Activated CD4-positive, alpha-beta T cell treated with anti-CD3 and anti-CD28 coated beads, Interleukin-2, amount 10 ng/mL, durations not matched to agents 7 days and 5 days (primary cell): ENCODE measurements at places on chromosomes 4 and X.

GRCh38 chr4:77286906-77287305 is 129.9 kb downstream of the CCNG2 start:
- DNase-seq = no peak

DNA sequence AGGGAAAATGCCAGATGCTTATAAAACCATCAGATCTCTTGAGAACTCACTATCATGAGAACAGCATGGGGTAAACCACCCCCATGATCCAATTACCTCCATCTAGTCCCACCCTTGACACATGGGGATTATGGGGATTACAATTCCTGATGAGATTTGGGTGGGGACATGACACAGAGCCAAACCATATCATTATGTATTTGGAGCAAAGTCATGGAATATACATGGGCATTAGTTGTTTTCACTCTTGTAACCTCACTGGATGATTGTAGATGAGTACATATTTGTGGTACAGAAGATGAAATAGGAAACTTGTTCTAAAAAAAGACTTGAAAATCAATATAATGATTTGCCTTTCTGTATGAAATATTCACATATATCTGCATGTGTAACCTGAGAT is 674.5 kb upstream of the BOD1L1 start:
- DNase-seq = no peak

DNA sequence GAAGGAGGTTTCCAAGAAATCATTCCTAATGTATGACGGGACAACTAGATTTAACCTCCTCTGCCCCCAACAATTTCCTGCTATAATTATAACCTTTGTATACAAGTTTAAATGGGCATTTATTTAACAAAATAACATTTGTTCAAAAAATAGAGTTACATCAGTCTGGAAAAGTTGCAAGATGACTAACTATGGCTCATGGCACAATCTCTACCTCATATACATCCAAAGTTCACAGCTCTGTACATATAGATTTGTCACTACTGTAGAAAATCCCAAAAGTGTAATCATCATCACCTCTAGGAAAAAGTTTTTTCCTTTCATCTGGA is 3.8 kb upstream of the RPS6KA3 start:
- no peak for DNase-seq

DNA sequence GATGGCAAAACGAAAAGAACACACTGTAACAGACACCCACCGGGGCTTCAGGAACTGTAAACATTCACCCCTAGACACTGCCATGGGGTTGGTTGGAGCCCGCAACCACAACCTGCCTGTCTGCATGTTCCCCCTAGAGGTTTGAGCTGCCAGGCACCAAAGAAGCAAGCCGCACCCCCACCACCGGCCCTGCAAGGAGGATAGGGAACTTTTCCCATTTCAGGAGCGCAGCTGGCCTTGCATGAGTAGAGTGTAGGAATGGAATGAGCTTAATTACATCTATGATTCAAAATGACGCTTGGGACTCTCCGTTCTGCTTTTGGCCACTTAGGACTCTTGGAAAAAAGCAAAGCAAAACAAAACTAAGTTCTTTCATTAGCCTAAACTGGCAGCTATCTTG is 243.6 kb upstream of the CTSO start:
- no peak for DNase-seq

GRCh38 chrX:8005678-8006347 is 78.6 kb upstream of the PNPLA4 start:
- DNase-seq = no peak
